Thoracic aorta (tissue), 2 donors: ENCODE measurements at places on chromosomes 7 and 10. TPM values are rescaled to one million over a fixed set of nuclear protein-coding genes. Genes with fewer than 3 reads are reported as not detected.

SFXN3 gene
- total RNA-seq: 206 TPM

SLC37A3 gene
- 66.5 TPM for total RNA-seq

STK32C gene
- 1.1 TPM for total RNA-seq

C10orf67 gene
- total RNA-seq: not detected

NPC1L1 gene
- total RNA-seq: 0.85 TPM

NRP1 gene
- 117 TPM for total RNA-seq

HOXA6 gene
- total RNA-seq: not detected

MNX1 gene
- not detected for total RNA-seq

LLCFC1 gene
- total RNA-seq: not detected

HMX3 gene
- total RNA-seq: not detected

ZNF722 gene
- not detected for total RNA-seq

HOXA5 gene
- 0.35 TPM for total RNA-seq

DNA sequence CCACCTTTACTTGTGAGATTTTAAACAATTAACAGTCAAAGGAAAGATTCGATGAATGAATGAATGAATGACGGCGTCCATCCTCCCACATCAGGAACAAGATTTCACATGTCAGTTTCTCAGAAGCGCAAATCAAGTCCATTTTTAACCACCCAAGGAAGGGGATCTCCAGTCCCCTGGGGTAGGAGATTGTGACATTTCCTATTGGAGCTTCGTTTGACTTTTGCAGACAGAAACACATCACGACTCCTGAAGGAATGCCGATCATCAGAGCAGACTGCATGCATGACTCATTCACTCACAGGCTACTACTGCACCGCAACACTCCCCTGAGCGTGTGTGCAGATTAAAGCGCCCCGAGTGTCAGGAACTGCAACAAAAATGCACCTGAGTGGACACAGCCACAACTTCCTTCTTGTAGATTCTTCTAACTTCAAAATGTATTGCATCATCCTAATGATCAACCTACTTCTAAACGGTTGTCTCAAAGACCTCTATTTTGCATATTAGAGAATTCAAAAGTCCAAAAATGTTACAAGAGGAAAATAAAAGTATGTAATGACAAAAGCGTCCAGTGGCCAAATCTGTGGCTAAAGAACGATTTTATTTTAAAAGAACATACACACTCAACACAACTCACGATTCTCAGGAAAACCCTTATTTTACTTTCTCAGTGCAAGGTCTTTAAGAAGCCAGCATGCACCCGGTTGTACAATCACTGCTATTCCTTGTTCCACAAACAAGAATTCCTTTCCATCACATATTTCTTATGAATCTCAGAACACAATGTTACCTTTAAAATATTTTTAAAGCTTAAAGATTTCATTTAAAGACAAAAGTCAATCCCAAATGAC is 172.6 kb downstream of the FAM107B start:
- H3K4me3 ChIP-seq: peak overlapping the region; percentile 77
- H3K36me3 ChIP-seq: no peaks in the 10 kb centered on the region
- DNase-seq: no peak
- H3K4me1 ChIP-seq: peaks cover 9% of the 10 kb centered on the region
- H3K27ac ChIP-seq: peak overlapping the region; percentile 17

GRCh38 chr7:45601816-45602540 is 27.8 kb downstream of the ADCY1 start:
- no peaks in the 10 kb centered on the region for H3K36me3 ChIP-seq
- H3K27me3 ChIP-seq: no peaks in the 10 kb centered on the region
- H3K4me3 ChIP-seq: no peak overlapping the region
- H3K27ac ChIP-seq: no peak overlapping the region

- no peak overlapping the region for H3K27ac ChIP-seq
- DNase-seq: no peak
- H3K4me1 ChIP-seq: no peaks in the 10 kb centered on the region
- H3K4me3 ChIP-seq: no peak overlapping the region
- no peaks in the 10 kb centered on the region for H3K36me3 ChIP-seq
These were observed 48.1 kb upstream of the TARP start for GRCh38 chr7:38321515-38321944.

- H3K4me3 ChIP-seq: no peak overlapping the region
- no peaks in the 10 kb centered on the region for H3K27me3 ChIP-seq
- DNase-seq: no peak
- no peak overlapping the region for H3K27ac ChIP-seq
- no peaks in the 10 kb centered on the region for H3K4me1 ChIP-seq
These were observed 203.9 kb downstream of the MALRD1 start for GRCh38 chr10:19252531-19252930.

DNA sequence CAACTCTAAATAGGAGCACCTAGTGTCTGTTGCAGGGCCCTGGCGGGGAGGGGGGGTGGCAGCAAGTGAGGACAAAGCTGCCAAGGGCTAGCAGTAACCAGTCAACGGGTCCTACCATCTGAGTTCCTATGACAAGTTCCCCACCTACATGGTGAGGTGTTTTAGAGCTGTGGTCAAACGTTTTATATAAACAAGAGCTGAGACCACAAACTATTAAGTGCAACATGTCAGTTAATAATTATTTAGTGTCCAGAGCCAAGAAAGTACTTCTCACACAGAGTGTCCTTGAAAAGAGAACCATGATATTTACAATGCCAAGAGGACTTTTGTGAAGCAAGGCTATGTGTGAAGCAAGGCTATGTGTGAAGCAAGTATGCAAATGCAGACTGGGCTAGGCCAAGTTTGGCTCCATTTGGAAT is 434.7 kb downstream of the TNS3 start:
- no peak overlapping the region for H3K4me3 ChIP-seq
- H3K27me3 ChIP-seq: no peaks in the 10 kb centered on the region
- DNase-seq: no peak
- peaks cover 31% of the 10 kb centered on the region for H3K4me1 ChIP-seq
- no peak overlapping the region for H3K27ac ChIP-seq

GRCh38 chr10:4889959-4890358 is 64.0 kb downstream of the AKR1E2 start:
- DNase-seq: no peak
- H3K27me3 ChIP-seq: no peaks in the 10 kb centered on the region
- no peak overlapping the region for H3K27ac ChIP-seq
- no peak overlapping the region for H3K4me3 ChIP-seq

DNA sequence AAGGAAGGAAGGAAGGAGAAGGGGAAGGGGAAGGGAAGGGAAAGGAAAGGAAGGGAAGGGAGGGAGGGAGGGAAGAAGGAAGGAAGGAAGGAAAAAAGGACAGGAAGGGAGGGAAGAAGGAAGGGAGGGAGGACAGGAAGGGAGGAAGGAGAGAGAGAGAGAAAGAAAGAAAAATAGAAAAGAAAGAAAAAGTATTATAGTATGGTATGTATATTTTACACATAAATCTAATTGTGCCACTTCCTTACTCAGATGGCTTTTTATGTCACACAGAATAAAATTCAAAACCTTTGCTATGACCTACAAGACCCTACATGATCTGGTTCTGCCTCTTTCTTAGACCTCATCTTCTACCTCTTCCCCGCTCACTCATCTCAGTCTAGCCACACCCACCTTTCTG is 1016.9 kb upstream of the AUTS2 start:
- no peak overlapping the region for H3K27ac ChIP-seq
- no peaks in the 10 kb centered on the region for H3K36me3 ChIP-seq
- no peaks in the 10 kb centered on the region for H3K27me3 ChIP-seq
- no peak for DNase-seq
- H3K4me3 ChIP-seq: no peak overlapping the region

DNA sequence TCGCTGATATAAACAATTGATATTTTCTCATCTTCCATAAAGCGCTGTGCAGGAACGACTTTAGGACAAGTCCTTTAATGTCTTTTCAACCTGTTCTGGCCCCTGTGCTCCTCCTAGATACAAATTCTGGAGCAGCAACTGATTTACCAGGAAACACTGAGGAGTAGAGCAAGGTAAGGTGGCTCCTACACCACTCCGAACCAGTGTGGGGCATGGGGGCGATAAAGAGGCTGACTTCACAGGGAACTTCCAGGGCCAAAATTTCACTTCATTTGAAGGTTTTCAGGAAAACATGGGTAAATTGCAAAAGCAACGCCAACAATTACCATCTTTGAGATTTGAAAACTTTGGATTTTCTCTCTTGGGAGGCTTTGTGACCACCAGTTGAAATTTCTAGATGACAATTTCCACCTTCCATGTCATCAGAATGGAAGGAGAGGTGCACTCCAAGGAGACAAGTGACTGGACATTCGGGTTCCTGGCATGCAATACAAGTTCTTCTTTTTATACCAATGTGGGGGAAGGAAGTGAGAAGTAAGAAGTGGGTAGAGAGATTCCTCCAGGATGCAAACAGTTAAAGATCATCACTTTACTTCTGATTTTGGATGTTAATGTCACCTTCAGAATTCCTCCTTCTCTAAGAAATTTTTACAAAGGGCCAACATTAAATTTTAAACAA is 118.5 kb downstream of the FAM107B start:
- H3K27ac ChIP-seq: no peak overlapping the region
- H3K36me3 ChIP-seq: no peaks in the 10 kb centered on the region
- no peak for DNase-seq
- peaks cover 31% of the 10 kb centered on the region for H3K4me1 ChIP-seq

- no peaks in the 10 kb centered on the region for H3K4me1 ChIP-seq
- no peak for DNase-seq
- H3K4me3 ChIP-seq: no peak overlapping the region
- H3K27ac ChIP-seq: no peak overlapping the region
- H3K36me3 ChIP-seq: no peaks in the 10 kb centered on the region
- no peaks in the 10 kb centered on the region for H3K27me3 ChIP-seq
These were observed 41.0 kb downstream of the PRF1 start for GRCh38 chr10:70561558-70561957.

- H3K36me3 ChIP-seq: no peaks in the 10 kb centered on the region
- H3K27me3 ChIP-seq: no peaks in the 10 kb centered on the region
- no peak overlapping the region for H3K27ac ChIP-seq
- no peak overlapping the region for H3K4me3 ChIP-seq
These were observed 110.2 kb downstream of the TMEM26 start for GRCh38 chr10:61342858-61343572.

- DNase-seq: no peak
- no peak overlapping the region for H3K4me3 ChIP-seq
- no peaks in the 10 kb centered on the region for H3K27me3 ChIP-seq
- H3K4me1 ChIP-seq: no peaks in the 10 kb centered on the region
These were observed 258.8 kb downstream of the PHF14 start for GRCh38 chr7:11232462-11232861.
